ENCODE measurements at places on chromosomes 6 and 20.

GRCh38 chr6:78831492-78831891 is 35.9 kb upstream of the IRAK1BP1 start:
- no peak for DNase-seq

DNA sequence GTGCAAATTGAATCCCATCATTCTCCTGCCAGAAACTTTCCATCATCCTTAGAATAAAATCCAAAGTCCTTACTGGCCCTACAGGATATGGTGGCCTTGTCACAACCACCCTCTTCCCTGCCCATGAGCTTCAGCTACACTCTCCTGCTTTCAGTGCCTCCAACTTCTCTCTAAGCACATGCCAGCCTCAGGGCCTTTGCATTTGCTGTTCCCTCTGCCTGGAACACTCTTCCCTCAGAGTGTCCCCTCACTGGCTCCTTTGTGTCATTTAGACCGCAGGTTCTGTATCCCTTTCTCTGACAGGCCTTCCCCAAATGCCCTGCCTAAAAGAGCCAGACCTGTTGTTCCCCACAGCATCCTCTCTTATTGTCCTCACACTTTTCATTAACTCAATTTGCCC is 18.2 kb downstream of the HCK start:
- no peak for DNase-seq

GRCh38 chr6:24696097-24696496 is 22.9 kb downstream of the C6orf62 start:
- DNase-seq: no peak

DNA sequence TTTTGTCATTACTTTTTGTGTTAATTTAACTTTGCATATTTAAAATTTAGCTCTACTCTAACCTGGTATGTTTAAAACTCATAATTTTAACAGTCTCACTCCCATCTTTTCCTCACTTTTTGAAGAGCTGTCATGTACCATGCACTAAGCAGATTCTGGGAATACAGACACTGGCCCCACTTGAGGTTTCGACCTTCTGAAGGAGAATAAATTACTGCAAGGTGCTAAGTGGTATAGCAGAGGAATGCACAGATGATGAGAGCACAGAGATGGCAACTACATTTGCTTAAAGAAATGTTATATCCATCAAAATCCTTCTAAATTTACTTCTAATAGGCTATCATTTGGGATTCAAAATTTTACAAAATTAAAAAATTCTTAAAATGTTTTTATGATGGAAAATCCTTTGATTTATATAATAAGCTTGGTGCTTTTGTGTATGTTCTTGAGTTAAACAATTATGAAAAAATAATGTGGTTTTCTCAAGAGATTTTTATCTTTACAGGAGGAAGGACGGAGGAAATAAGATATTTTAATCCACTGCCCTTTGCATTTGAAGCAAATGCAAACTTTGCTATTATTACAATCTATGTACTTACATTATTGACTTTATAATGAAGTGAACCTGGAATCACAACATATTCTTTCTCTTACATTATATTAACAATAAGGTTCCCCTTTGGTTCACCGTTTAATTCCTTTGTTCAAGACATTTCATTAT is 79.3 kb downstream of the AHI1 start:
- no peak for DNase-seq

DNA sequence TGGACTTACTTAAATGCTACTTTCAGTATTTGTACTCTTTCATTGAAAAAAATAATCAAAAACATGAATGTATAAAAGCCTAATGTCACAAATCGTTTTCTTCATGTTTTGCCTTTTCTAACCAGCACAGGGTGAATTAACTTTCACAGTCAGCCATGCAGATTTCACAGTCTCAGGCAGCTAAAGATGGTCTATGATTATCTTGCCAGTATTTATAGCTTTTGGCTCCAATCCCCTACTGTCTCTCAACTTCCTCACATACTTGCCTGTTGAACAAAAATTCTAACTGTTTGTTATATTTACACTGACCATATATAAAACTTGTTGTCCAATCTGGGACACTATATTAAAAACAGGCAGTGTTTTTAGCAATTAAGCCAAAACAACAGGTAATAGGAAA is 358.2 kb downstream of the ARHGAP18 start:
- DNase-seq: no peak

DNA sequence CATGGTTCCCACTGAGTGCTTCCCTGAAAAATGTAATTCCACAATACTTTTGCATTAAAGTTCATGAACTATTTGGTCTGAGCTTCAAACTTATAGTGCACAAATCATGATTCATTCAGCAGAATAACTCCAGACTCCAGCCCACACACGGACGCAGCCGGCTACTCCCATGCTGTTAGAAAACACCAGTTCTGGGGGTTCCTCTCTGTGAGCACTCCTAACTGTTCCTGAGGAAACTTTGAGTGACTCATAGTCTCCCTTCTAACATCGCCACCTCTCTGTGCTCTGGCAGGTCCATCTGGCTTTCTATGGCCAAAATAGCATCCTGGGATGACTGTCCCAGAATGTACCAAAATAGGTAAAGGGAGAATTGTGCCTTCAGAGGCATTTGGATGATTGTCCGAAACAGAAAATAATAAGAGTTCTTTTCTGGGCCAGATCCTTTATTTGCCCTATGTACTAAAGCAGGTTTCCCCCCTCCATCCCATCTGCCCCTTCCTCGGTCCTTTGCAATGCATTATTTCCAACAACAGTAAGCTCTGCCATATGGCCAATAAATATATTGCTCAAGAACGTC is 32.3 kb upstream of the LY86 start:
- no peak for DNase-seq

DNA sequence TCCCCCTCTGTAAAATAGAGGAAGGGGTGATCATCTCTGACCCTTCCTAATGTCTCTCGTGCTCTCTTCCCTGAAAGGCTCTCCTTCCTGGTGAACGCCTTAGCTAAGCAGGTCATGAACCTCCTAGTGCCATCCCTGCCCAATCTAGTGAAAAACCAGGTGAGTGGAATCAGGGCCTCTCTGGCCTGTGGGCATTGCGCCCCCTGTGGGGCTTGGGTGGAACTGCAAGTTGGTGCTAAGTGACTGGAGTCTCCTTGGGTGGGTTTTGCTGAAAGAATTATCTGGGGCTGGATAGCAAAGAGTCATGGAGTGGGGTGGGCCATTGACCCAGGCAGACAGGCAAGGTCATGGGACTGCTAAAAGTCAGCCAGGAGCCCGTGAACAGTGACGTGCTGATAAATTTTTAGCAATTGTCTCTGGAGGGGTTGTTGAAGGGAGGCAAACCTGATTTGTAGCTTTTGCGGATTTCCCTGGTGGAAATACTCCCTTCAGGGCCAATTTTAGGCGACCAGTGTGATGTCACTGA is 8.9 kb downstream of the BPIFB1 start:
- DNase-seq: peak; percentile 42

- DNase-seq: no peak
Observed at GRCh38 chr6:6975459-6976111, 132.2 kb upstream of the RREB1 start.

GRCh38 chr20:22805219-22805618 is 220.8 kb upstream of the FOXA2 start:
- DNase-seq: no peak

DNA sequence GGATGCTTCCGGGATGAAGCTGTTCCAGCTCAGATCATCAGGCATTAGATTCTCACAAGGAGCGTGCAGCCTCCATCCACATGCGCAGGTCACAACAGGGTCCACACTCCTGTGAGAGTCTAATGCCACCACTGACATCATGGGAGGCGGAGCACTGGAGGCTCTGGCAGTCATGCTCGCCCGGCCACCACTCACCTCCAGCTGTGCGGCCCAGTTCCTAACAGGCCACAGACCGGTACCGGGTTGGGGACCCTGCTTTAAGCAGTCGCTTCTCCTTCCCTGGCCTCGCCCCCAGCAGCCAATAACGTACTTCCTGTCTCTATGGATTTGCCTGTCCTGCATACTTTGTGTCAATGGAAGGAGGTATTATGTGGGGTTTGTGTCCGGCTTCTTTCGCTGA is 236.8 kb downstream of the TAF4 start:
- DNase-seq: no peak

- DNase-seq: no peak
Observed at GRCh38 chr6:168226061-168226752, 93.4 kb downstream of the DACT2 start.

DNA sequence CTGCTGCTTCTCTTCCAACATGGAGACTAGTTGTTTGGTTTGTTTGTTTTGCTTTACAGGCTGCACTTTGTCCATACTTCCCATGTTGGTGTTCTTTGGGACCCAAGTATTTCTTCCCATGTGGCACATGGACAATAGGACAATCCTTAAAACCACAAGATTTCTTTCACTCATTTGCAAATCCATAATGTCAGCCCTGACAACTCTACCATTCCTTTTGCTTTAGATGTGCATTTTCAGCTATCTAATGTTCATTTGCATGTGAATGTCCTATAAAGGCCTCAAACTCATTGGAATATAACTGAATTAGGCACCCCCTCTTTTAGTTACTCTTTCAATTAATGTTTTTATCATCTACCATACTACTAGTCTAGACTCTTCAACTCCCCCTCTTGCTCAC is 16.7 kb downstream of the THEMIS start:
- DNase-seq: no peak

DNA sequence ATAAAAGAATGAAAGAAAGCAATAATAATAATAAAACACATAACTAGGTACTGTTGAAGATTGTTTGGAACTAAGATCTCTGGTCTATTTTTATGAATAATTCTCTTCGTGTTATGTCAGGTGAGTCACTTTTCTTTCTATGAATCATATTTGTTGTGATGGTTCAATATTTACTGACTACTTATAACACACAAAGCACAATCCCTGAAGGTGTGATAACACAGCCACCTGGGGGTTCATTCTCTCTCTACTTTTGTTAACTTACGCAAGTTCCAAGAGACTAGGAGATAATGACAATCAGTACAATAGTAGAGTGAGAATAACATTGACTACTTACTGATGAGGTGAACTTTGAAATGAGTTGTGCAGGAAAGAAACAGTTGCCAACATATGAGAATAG is 149.9 kb downstream of the IBTK start:
- no peak for DNase-seq

GRCh38 chr20:36147690-36148089 is 6.8 kb upstream of the EPB41L1 start:
- DNase-seq: no peak

- no peak for DNase-seq
Observed at GRCh38 chr6:134195985-134196384, 121.9 kb downstream of the SGK1 start.

DNA sequence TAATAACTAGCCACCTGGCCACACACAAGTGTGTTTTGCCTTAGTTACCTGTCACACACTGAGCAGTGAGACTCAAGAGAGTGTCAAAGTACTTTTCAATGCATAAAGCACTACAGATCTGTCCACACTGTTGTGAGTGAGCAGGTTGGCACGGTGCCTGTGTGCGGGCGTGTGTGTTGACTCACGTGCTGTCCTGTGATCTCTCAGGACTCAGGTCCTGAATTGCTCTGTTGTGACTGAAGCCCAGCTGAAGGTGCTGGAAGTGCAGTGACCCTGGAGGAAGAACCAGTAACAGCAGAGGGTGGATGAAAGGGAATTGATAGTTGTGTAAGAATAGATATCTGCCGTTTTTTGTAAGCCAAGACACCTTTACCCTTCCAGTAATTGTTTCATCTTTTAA is 18.3 kb downstream of the SLC16A10 start:
- DNase-seq: no peak

DNA sequence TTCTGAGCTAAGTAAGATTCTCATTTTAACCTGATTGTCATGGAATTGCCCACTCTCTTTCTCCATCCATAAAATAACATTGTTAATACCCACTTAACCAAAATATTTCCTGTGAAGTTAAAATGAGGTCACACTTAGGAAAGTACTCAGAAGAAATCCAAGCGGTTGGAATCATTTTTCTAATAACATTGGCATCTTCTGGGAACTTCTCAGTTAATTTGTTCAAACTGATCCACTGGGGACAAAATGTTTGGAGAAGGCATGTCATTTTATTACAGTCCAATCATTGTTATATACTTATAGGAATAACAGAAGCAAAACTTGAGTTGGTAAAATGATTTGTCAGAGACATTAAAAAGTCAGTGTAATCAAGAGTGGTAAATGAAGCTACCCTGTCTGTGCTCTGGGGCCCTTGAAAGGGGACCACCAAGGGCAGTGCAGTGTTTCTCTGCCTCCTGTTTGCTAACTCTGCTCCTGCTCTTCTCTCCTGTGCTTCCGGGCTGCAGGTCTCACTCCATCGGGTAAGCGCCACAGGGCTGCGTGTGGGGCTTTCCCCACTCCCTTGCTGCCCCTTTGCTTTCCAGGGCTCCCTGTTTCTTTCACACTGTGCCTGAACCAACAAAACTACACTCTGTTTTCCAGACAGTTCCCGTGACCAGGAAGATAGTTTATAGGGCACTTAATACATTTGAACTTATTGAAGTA is 50.1 kb downstream of the HDDC2 start:
- DNase-seq: no peak

GRCh38 chr6:21603082-21603952 is 9.8 kb downstream of the SOX4 start:
- no peak for DNase-seq

DNA sequence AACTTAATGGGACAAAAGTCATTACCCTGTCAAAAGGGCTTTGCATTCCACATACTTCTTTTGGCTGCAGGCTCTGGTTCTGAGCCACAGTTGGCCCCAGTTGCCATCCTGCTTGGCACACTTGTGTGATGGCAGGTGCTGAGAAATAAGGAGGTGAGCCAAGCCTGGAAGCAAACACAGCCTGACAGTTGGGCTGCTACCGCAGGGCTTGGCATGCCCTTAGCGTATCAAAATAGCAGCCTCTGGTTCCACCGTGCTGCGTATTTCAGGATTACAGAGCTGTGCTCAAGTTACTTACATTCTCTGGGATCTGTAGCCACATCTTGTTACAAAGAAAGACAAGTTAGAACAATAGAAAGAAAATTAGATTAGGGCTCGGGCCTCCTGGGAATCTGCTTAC is 11.1 kb downstream of the MTHFD1L start:
- no peak for DNase-seq

Data from stimulated activated CD8-positive, alpha-beta memory T cell treated with anti-CD3 and anti-CD28 coated beads, Interleukin-7, amount 100 ng/mL, for 24 hours (primary cell).